ENCODE measurements at places on chromosomes 13 and 19.

GRCh38 chr13:90868321-90868920 lies 479.1 kb upstream of the MIR17HG start:
- DNase-seq: no peak

GRCh38 chr19:19160461-19161035 lies 9.5 kb downstream of the MEF2B start:
- DNase-seq: no peak

DNA sequence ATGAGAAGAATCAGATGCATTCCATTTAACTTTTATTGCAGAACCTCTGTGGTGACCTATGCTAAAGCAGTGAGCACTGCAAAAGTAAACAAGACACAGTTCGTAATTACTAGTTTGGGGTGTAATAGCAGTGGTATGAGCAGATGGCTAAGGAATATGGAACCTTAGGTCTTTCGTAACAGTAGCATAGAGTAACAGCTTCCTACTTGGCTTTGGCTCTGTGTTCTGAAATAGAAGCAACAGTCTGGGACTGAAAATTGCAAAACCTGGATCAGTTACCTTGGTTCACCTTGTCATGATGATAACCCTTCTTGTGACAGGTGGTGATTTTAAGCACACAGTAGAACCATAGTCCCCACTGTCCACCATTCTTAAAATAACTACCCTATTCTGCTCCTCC lies 303.4 kb downstream of the GPC6 start:
- DNase-seq: no peak

GRCh38 chr13:51957377-51958216 lies 53.7 kb downstream of the ATP7B start:
- no peak for DNase-seq

DNA sequence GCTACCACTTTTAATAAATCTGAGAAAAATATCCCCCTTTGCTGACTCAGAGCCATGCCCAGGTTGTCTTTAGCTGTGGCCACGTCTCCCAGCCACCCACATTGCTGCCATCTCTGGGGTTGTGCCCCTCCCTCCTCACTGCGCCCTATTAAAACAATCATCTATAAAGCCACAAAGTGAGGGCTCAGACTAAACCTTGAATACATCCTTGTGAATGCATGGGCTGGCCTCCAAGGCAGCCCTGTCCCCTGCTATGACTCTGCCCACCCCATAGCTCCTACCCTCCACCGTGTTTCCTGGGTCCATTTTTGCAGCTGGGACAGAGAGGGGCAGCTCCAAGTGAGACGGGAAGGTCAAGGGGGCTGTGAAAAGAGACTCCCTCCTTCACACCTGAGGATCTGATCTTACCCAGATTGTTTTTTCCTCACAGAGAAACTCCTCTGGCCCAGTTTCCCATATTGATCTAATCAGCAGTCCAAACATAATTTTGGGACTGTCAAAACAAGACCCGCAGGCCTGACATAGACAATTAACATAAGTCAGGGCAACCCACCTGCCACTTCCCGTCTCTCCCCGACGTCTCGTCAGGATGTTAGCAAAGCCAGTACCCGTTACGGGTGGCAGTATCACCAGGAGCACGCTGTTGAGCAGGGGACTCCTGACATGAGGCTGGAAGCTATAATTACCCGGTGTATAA lies 199.0 kb downstream of the KATNAL1 start:
- DNase-seq: no peak

GRCh38 chr13:99980824-99981734 lies 505 bp upstream of the ZIC2 start:
- DNase-seq: no peak

DNA sequence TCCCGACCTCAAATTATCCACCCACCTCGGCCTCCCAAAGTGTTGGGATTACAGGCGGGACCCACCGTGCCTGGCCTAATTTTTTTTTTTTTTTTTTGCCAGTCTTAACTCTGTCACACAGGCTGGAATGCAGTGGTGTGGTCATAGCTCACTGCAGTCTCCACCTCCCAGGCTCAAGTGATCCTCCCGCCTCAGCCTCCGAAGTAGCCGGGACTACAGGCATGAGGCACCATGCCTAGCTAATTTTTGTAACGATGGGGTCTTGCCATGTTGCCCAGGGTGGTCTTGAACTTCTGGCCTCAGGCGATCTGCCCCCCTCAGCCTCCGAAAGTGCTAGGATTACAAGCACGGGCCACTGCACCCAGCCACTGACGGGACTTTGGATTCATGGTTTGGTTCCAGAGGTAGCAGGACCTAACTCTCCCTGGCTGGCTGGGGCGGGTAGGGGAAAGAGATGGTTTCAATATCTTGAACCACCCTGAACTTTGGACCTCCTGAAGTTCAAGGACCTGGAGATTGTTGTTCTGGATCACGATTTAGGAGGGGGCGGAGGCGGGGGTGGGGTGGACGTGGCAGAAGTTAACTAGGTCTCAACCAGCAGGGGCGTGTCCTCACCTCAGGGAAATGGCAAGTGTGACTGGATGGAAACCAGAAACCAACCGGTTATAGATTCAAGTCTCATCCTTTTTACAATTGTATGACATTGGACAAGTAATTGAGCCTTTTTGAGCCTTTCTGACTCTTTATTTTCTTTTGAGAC lies 40.8 kb downstream of the IER2 start:
- DNase-seq: no peak

DNA sequence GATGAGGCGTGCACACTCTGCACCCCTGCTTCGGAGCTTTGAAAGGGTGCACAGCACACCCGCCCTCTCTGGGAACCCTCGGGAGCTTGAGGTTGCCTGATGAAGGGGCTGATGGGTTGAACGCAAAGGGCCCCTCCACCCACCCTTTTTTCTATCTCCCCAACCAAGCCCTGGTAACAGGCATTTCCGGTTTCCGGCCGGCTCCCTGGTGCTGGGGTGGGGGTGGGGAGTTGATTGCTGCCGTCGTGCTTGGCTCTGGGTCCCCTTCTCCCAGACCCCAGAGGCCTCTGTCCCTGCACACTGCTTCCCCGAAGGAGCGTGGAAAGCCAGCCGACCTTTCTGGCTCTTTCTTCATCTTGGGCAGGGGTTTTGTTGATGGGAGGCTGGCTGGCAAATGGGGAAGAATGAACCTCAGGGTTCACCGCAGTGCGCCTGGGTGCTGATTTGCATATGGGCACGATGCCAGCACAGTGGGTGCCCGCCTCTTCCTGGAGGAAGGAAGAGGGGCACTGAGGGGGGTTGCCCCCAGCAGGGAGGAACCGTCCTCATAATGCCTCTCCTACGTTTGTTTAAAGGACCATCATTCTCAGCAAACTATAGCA lies 29.1 kb downstream of the VAV1 start:
- peak; percentile 72 for DNase-seq

DNA sequence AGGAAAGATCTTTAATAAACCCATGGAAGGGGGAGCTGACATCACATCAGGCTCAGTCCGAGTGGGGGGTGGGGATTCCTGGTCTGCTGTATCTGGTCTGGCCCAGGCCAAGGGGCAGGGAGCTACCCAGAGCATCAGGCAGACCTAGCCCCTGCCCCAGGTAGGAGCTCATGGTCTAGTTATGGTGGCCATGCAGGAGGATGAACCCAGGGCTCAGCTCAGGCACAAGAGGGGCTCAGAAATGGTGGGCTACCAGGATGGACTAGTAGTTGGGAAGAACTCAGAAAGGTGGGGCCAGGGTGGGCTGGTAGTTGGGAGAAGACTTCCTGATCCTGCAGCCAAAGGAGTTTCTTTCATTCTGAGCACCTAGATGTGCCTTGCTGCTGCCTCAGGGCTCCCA lies 14.3 kb downstream of the VSTM2B start:
- no peak for DNase-seq

- no peak for DNase-seq
Measured at GRCh38 chr13:98399756-98400155, 177.2 kb downstream of the STK24 start.

DNA sequence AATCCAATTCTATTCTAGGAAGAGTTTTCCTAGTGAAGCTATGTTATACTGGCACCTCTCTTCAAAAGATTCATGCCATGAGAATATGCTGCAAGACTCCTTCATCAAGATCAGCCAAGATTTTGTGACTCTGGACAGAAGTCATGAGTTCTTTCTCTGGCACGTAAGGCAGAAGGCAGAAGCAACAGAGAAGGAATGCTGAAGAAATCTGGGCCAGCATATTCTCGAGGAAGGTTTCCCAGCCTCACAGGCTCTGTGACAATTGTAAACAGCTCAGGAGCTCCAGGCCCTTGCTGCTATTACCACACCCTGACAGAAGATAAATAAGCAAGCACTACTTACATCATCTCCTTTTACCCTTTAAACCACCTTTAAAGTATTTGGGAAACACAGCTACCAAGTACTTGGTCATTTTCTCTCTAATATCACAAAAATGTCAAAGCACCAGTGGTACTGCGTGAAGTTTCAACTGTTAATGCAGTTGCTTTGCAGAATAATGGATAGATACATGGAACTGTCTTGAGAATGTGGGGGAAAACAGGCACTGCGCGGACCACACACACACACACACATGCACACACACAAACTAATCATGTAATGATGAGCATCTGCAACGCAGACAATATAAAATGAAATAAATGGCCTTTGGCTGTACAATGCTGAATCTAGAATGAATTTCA lies 55.4 kb downstream of the INTS6 start:
- no peak for DNase-seq

DNA sequence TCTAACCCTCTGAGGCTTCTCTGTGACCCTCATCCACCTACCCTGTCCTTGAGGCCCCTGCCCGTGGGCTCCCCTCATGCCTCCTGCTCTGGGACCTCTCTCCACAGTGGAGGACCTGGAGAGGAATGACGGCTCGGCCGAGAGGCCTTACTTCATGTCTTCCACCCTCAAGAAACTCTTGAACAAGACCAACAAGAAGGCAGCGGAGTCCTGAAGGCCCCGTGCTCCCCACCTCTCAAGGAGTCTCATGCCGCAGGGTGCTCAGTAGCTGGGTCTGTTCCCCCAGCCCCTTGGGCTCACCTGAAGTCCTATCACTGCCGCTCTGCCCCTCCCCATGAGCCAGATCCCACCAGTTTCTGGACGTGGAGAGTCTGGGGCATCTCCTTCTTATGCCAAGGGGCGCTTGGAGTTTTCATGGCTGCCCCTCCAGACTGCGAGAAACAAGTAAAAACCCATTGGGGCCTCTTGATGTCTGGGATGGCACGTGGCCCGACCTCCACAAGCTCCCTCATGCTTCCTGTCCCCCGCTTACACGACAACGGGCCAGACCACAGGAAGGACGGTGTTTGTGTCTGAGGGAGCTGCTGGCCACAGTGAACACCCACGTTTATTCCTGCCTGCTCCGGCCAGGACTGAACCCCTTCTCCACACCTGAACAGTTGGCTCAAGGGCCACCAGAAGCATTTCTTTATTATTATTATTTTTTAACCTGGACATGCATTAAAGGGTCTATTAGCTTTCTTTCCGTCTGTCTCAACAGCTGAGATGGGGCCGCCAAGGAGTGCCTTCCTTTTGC lies 10.8 kb upstream of the ILF3 start:
- no peak for DNase-seq

GRCh38 chr19:1028062-1028926 lies 1.9 kb downstream of the CNN2 start:
- peak; percentile 56 for DNase-seq

DNA sequence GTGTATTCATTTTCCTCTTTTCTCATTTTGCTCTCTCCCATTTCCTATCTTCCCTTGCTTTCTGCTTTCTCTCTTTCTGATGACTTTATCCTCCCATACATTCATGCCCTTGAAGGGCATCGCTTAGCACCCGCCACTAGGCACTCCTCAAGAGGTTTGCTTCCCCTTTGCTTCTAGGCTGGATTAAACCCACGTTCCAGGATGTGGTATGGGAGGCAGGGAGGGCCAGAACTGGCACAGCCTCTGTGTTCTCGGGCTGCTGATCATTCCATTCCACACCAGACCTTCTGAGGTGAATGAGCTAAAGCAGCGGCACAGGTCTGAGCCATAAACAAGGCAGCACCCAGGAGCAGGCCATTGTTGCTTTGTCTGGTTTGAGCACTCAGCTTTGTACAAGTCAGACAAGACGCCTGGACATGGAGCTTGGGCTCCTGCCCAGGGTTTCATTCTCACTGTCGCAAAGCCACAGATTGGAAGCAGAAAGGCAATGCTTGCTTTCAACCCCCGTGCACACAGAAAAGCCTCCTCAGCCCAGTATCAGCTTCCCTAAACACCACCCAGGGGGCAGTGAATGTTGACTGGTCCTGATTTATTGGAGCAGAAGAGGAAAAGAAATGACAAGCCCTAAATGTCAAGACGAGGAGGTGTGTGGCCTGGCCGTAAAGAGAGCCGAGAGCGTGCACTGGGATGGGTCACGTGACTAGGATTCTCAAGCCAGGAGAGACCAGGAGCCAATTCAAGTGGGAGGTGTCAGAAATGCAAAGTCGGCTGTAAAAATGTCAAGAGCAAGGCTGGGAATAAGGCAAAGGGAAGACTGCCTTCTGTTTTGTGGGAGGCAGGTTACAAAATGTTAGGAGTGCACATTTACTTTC lies 218.0 kb upstream of the SERP2 start:
- DNase-seq: no peak

GRCh38 chr19:35629332-35629633 lies 447 bp downstream of the RBM42 start:
- DNase-seq: no peak

DNA sequence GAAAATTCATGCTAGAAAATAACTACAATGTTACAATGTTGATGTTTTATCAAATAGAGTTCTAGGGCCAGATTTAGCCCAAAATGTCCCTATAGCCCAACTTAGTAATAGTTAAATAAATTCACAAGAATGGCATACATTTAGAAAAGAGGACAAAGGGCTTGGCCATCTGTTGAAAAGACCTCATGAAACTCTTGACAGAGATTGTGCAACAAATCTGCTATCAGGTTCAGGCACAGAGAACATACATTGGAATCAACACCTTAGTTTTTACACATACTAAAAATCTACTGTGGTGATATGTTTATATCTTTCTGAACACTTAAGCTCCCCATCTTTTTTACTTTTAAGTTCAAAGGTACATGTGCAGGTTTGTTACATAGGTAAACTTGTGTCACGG lies 298.3 kb upstream of the DACH1 start:
- no peak for DNase-seq

DNA sequence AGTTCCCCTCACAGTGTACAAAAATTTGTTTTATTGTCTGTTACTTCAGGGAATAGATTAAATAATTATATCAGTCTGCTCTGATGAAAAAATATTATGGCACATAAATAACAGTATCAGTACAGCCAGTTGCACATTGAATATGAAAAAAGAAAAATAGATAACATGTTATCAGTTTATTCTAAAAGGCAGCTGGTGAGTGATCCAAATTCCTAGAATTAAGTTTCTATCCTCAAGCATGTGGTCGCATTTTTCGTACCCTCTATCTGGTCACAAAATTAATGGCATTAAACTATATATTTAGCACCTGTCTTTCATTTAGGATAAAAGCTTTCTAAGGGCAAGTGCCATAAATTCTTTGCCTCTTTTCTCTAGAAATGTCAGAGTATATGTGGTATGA lies 944.8 kb upstream of the PCDH9 start:
- DNase-seq: no peak

- no peak for DNase-seq
Measured at GRCh38 chr19:19204181-19204580, 967 bp upstream of the NR2C2AP start.

DNA sequence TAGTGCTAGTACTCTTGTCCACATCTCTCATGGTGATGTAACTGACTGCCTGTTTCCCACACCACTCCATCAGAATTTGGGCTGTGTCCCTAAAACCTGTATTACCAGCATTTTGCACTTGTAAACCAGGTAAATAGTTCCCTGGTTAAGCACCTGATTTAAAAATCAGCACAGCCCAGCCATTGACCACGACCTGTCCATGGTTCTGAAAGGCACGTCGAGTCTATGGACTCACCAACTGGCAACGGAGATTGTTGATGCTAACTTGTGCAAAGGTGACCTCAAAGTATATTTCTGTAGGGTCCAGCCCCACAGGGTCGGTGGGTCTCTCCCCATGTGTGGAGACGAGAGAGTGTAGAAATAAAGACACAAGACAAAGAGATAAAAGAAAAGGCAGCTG lies 46.7 kb upstream of the ZNF835 start:
- no peak for DNase-seq
